CD4-positive, alpha-beta T cell treated with Interleukin-1 beta for 1 hour (primary cell): ENCODE measurements at places on chromosomes 3 and 15.

GRCh38 chr3:179865861-179866505 lies 170.8 kb downstream of the PEX5L start:
- DNase-seq, result no peak

DNA sequence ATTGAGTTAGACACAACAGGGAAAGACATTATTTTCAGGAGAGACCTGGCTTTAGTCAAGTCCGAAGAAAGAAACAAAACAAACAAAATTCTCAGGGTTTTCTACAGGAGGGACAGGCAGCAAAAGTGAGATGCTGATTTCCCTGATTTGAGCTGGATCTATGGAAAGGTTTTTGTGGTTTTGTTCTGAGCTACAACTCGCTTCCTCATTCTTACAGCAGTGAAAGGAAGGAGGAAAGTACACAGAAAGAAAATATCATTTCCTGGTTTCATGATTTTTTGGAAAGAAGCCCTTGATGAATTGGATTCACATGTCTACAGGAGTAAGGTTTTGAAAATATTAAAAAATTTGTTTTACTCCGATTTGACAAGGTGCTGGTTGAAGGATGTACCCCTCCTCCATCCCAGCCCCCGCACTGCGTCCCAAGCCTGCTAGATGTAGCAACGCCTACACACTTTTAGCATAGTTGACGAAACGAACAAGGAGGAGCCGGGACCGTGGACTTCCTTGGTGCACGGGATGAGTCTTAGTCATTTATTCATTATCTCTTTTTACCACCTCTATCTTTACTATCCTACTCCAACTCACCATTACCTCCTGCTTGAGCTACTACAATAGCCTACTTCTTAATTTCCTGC lies 10.8 kb downstream of the PRICKLE2 start:
- no peak for DNase-seq

DNA sequence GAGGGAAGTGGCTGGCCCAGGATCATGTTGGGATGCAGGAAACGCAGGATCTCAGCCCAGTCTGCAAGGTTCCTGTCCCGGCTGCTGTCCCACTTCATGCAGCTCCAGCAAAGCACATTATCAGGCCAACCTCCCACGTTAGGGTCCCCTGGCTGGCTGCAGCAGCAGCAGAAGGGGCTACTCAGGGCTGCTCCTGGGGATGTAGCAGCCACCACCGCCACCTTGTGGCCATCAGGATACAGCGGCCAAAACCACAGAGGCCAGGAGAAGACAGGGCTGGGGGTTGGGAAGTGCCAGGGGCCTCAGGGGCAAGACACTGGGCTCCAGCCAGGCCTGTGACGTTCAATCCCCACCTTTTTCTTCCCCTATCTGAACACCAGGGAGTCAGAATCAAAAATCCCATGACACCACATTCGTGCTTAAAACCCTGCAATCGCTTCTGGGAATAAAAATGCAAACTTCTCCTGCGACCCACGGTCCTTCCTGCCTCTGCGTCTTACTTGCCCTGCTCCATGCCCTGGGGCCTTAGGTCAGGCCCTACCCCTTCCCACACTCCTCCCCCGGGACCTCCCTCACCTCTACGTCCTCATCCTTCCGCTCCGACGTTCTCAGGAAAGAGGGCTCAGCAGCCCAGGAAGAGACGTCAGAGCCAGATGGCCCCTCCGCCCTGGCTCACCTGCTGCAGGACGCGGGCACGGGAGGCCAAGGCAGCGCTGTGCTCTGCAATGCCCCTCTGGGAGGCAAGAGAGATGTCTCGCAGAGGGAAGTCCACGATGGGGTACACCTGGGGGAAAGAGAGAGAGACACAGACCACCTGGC lies 21.5 kb downstream of the SSUH2 start:
- DNase-seq, result peak; percentile 8

DNA sequence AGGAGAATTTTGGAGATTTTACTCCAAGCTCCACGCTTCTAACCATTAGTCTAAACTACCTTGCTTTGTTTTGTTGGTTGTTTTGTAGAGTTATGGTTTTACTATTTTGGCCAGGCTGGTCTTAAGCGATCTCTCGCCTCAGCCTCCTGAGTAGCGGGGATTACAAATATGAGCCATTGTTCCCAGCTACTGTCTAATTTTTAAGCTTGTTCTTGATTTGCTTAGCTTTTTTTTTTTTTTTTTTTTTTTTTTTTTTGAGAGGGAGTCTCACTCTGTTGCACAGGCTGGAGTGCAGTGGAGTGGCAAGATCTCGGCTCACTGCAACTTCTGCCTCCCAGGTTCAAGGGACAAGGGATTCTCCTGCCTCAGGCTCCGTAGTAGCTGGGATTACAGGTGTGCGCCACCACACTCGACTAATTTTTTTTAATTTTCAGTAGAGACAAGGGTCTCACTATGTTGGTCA lies 28.5 kb downstream of the EFCAB12 start:
- DNase-seq, result no peak

- no peak for DNase-seq
Measured at GRCh38 chr15:40430271-40430805, 10.4 kb upstream of the BAHD1 start.

GRCh38 chr3:177776661-177777101 lies 579.4 kb upstream of the TBL1XR1 start:
- no peak for DNase-seq

GRCh38 chr3:33124638-33125037 lies 10.8 kb downstream of the CRTAP start:
- DNase-seq, result no peak

- no peak for DNase-seq
Measured at GRCh38 chr3:170344971-170345370, 12.5 kb upstream of the SKIL start.

DNA sequence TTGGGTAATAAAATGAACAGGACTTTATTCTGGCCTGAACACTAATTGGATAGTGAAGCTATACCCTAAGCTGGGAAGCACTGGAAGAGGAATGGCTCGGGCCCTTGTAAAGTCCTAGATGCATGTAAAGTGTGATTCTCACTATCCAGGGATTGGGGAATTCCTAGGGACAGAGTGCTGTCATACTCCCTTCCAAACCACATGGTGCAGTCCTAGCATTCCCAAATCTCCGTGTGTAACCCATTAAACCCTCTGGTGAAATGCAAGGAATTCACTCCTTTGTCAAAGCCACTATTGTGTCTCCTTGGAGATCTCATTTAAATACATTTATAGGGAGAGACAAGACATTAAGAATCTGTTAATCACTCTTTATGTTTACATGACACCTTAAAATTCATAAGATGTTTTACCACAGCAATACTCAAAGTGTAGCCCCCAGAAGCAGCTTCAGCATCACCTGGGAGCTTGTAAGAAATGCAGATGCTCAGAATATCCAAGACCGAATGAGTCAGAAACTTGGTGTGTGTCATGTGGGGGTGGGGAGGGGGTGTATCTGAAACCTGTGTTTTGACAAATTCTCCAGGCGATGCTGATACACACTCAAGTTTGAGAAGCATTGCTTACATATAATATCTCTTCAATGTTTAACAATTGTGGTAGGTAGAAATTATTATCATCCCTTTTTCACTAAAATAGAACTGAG lies 121.8 kb upstream of the NPHP3 start:
- no peak for DNase-seq

GRCh38 chr3:53555068-53555588 lies 60.7 kb downstream of the CACNA1D start:
- no peak for DNase-seq

GRCh38 chr3:186425788-186426730 lies 64.0 kb upstream of the DGKG start:
- no peak for DNase-seq

- no peak for DNase-seq
Measured at GRCh38 chr3:35919160-35919559, 279.8 kb downstream of the ARPP21 start.

- DNase-seq, result no peak
Measured at GRCh38 chr3:130711565-130712324, 34.9 kb downstream of the PIK3R4 start.

DNA sequence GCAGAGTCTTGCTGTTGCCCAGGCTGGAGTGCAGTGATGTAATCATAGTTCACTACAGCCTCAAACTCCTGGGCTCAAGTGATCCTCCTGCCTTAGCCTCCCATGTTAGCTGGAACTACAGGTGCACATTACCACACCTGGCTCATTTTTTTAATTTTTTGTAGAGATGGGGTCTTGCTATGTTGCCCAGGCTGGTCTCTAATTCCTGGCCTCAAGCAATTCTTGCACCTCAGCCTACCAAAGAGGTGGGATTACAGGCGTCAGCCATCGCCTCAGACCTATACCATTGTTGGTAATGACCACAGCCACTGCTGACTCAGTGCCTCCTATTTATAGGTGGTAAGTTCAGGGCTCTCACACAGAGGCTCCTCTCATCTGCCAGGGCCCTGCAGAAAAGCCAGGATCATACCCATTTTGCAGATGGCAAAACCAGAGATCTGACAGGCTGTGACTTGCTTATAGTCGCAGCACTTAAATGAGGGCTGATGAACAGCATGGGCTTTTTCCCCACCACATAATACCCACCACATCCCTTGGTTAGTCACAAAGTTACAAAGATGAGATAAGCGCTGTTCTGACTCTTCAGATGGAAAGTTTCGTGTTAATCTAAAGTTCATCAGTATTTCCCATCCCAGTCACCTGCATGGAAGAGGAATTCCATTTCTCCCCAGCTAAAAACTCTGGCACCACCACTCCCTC lies 21.8 kb upstream of the SPATA12 start:
- no peak for DNase-seq

- peak; percentile 76 for DNase-seq
Measured at GRCh38 chr15:52208306-52208946, 17.2 kb upstream of the GNB5 start.

- DNase-seq, result no peak
Measured at GRCh38 chr15:35499723-35500122, 46.2 kb downstream of the DPH6 start.

GRCh38 chr3:8638994-8639658 lies 5.5 kb downstream of the SSUH2 start:
- DNase-seq, result no peak

GRCh38 chr15:71348597-71348996 lies 233.3 kb downstream of the THSD4 start:
- no peak for DNase-seq

DNA sequence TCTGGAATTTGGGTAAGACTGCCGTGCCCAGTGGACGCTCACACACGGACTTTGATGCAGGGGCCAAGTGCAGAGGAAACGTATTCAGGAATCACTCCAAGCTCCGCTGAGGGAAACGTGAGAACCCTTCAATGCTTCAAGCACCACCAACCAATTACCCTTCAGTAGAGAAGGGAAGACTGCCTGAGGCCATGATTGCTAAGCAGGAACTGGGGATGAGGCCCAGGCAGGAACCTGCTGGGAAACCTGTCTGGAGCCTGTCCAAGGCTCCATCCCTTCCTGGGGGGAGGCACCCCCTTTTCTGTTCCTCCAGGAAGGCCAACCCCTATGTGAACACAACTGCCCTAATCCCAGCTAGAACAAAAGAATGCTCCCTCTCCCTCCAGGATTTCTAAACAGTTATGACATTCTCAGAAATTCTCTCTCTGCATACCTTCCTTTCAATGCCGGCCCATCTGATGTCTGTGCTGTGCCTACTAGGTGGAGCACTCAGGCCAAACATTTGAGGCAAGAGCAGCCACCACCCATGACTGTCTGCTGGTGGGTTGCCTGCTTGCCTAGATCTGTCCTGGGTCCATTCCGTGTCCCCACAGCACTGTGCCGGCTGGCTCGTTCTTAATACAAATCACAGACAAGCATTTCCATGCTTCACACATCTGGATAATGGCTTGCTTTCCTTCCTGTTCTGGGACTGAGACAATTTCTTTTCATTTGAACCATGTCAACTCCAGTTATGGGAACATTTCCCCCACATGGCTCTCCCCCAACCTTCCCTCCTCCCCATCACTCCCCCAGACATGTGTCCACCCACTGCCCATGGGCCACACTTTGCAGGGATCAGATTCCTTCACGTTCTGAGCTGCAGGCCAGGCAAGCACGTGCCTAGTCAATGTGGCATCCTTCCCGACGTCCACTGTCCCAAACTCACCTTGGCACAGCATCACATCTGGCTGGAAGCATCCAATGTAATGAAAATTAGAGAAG lies 149.4 kb downstream of the ADAMTS17 start:
- DNase-seq, result no peak

DNA sequence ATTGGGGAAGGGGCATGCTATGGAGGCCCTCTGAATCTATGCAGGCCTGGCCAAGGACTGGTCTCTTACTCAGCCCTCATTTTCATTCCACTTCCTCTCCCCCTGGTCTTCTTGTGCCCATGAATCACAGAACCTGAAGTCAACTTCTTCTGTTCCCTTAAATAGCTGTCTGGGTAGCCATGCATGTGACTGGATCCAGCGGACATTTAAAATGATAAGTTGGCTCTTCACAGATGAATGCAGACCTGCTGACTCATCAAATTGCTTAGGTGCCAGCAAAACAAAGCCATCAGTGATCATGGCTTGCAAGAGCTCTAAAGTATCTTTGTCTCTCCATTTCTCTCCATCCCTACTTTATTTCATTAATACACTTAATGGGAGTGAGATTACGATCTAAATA lies 90.1 kb upstream of the CADPS start:
- DNase-seq, result no peak

- DNase-seq, result no peak
Measured at GRCh38 chr3:147758771-147759170, 349.6 kb downstream of the ZIC1 start.

DNA sequence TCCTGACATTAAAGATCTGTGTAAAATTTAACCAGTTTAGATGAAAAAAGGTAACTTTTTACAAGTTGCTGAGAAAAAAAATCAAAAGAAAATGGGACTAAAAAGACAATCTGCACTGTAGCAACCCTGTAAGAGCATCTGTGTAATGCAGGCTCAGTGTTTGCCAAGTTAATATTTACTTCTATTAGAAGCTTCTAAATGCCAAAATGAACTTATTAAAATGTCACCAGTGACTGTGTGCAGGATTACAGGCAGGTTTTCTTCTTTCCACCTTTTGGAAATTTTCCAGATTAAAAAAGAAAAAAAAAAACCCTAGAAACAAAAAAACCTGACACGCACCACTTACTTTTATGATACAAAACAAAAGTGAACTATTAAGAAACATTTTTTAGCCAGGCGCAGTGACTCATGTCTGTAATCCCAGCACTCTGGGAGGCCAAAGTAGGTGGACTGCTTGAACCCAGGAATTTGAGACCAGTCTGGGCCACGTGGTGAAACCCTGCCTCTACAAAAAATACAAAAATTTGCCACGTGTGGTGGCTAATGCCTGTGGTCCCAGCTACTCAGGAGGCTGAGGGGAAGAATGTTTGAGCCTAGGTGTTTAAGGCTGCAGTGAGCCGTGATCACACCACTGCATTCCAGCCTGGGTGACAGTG lies 87.2 kb downstream of the TJP1 start:
- no peak for DNase-seq

- DNase-seq, result no peak
Measured at GRCh38 chr3:78668302-78668701, 1099.5 kb downstream of the ROBO1 start.

DNA sequence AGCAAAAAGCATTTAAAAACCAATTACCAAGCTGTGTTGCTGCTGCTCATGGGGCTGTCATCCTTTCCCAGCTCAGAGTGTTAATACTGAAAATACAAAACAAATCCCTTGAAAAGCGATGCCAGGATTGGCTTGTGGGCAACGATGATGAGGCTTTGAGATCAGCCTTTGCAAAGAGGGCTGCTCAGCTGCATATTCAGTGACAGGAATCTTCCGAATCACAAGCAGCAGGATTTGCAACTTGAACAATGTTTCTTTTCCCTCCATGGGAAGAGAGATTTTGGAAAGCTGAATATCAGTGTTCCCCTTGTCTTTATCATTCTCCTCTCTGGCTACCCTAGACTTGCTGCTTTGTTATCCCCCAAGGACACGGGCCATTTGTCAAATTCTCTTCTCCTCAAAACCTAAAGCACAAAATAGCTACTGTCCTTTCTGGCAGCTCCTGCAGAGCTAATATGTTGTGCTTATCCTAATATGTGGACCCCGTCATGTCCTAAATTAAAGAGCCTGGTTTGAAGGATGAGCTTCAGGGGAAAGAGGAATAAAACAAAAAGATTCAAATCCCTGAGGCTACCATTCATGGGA lies 375.8 kb downstream of the GAP43 start:
- DNase-seq, result no peak
